Epithelial cell of esophagus (primary cell): ENCODE measurements at places on chromosomes 6 and 20.
A peak's percentile ranks its signal among the peaks of the same experiment; 100 is the strongest.

GRCh38 chr6:26158076-26158580 lies 70.9 kb downstream of the HFE start:
- DNase-seq: no peak

- no peak for DNase-seq
These were observed 6.3 kb upstream of the OR14J1 start for GRCh38 chr6:29295181-29295585.

DNA sequence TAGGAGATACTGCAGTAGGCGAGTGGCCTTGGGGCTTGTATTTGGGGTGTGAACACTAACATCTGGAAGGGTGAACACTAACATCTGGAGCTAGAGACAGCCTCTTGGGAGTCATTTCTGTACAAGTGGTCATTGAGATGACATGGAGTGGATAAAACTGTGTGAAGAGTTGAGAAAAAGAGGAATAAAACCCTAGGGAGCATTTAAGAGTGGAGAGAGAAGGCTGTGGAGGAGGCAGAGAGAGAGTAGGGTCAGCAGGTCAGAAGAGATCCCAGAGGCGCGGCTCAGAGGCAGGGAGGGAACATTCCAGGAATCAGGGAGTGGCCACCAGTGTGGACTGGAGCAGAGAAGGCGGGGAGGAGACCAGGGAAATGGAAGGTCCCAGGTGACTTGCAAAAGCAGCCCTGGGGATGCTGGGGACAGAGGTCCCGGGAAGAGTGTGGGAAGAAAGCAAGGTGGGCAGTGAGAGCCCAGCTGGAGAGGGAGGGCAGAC lies 202.0 kb upstream of the RNF24 start:
- peak; percentile 27 for DNase-seq

DNA sequence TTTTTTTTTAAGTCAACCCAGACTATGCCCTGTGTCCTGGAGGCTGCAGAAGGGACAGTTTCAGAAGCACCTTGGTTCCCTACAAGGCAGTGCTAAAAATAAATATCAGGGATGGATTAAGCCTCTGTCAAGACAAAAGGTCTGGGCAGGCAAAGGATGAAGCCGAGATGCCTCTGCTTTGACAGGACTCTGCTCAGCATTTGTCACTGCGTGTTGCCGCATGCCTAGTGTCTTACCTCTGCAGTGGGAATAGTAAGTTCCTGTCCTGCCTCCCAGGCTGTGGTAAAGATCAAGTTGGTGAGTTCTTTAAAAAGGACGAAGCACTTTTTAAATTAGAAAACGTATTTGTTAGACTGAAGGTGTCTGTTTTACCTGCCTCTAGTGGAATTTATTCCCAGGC lies 15.1 kb downstream of the AAR2 start:
- peak; percentile 85 for DNase-seq

GRCh38 chr20:7770578-7770977 lies 169.7 kb downstream of the HAO1 start:
- peak; percentile 42 for DNase-seq

DNA sequence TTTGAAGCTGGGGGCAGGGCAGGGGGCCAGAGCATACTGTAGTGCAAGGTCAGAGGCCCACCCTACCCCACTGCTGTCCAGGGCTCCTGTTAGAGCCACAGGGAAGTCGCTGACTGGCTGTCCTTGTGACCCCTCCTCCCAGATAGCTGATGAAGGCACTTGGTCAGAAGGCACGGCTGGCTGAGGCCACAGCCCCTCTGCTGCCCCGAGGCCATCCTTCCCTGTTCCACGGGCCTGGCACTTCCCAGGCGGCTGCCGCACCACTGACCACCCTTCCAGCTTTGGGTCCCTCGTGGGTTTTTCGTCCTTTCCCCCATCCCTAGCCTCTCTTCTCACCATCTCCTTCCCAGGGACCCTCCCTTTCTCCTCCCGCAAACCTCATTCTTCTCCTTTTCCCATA lies 9.2 kb upstream of the EMILIN3 start:
- no peak for DNase-seq

- DNase-seq: no peak
These were observed 6.1 kb downstream of the MMP24 start for GRCh38 chr20:35232575-35232974.

- no peak for DNase-seq
These were observed 556 bp upstream of the YWHAB start for GRCh38 chr20:44884907-44885391.

GRCh38 chr6:100057941-100058340 lies 63.9 kb upstream of the MCHR2 start:
- peak; percentile 11 for DNase-seq

DNA sequence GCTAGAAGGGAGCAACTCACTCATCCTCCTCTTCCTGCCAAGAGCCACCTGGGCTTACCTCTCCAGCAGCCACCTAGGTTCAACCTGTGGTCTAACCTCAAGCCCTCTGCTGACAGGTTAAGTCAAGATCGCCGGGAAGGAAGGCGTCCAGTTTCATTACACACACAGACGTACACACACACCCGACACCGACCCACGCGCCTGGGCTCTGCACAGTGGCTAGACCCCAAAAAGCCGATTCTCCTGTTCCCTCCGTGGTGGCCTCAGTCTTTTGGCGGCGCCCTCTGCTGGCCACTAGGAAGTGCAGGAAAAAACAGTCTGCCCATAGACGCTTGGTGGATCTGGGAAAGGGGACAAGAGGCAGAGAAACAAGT lies 52.8 kb downstream of the MRPL14 start:
- DNase-seq: peak; percentile 74

DNA sequence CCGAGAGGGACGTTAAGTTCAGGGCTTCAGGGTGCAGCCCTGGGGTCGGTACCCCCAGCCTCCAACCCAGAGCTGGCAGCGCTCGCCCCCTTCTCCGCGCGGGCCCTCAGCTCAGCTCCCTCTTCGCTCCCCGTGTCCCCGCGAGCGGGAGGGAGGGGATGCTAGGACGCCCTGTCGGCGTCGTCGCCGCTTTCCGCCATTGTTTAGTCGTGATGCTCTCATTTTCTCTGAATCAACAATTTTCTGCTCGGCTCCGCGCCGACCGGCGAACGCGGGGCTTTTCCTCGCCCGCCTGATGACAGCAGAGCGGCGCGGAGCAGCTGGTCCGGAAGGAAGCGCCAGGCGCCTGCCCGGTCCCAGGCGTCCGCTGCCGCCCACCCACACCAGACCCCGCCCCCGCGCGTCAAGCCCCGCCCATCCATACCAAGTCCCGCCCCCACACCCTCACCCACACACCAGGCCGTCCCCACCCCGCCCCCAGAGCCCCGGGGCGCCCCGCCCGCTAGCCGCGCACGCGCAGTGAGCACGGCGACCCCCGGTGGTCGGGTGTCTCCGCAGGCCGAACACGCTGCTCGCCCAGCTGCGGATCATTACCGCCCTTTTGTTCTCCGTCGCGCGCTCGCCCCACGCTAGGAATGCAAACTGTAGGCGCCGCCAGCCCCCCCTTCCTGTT lies 50.1 kb upstream of the SLC32A1 start:
- DNase-seq: peak; percentile 62

DNA sequence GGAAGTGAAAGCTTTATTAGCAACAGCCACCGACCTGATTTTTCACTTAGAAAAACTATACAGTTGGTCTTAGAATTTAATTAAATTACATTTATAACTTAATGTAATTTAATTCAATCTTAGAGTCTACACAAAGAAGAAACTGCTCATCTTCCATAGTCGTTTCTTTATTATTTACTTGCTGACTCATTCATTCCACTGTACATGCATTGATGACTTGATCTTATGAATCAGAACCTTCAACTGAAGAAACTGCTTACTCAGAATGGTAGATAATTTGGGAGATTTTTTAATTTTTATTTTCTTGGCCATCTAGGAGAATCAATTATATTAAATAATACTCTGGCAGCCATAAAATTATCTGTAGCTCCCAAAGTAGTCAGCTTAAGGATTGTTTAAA lies 1021.6 kb upstream of the FLRT3 start:
- peak; percentile 67 for DNase-seq

- DNase-seq: no peak
These were observed 54.4 kb downstream of the BMP7 start for GRCh38 chr20:57211908-57212533.

GRCh38 chr6:11803591-11803971 lies 25.0 kb upstream of the ADTRP start:
- no peak for DNase-seq

- no peak for DNase-seq
These were observed 35.9 kb downstream of the FOXC1 start for GRCh38 chr6:1645466-1646185.

- no peak for DNase-seq
These were observed 77.8 kb downstream of the ATG5 start for GRCh38 chr6:106247733-106248132.

- DNase-seq: no peak
These were observed 175.0 kb downstream of the GMPR start for GRCh38 chr6:16413399-16413798.

- no peak for DNase-seq
These were observed 20.9 kb downstream of the TTI1 start for GRCh38 chr20:38012332-38012731.

DNA sequence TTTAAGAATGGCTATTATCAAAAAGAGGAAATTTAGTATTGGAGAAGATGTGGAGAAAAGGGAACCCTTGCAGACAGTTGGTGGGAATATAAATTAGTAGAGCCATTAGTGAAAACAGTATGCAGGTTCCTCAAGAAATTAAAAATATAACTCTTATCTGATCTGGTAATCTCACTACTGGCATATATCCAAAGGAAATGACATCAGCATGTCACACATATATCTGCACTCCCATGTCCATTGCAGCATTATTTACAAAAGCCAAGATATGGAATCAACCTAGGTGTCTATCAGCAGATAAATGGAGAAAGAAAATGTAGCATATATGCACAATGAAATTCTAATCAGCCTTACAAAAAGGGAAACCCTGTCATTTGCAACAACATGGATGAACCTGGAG lies 2.6 kb downstream of the SIRPG start:
- DNase-seq: no peak

GRCh38 chr20:38147163-38147562 lies 17.9 kb downstream of the TGM2 start:
- no peak for DNase-seq

DNA sequence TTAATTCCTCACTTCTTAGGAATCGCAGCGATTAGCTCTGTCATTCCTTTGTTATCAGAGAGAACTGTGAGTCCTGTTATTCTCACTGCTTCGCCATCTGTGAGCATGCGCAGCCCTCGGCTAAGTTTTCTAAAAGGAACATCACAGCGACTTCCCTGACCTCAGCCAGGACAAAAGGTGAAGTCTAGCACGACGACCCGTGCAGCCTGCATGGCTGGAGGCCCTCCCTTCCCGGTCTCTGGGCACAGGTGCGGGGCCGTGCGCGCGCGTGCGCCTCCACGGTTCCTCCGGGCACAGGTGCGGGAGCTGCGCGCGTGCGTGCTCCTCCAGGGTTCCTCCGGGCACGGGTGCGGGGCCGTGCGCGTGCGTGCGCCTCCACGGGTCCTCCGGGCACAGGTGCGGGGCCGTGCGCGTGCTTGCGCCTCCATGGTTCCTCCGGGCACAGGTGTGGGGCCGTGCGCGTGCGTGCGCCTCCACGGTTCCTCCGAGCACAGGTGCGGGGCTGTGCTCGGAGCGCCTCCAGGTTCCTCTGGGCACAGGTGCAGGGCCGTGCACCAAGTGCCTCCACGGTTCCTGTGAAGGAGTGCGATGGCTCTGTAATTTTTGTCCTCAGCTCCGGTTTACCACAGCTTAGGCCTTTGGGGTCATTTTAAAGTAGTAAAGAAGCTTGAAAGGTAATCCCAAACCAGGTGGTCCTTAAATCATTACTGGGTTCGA lies 212.3 kb downstream of the ERMARD start:
- DNase-seq: no peak

DNA sequence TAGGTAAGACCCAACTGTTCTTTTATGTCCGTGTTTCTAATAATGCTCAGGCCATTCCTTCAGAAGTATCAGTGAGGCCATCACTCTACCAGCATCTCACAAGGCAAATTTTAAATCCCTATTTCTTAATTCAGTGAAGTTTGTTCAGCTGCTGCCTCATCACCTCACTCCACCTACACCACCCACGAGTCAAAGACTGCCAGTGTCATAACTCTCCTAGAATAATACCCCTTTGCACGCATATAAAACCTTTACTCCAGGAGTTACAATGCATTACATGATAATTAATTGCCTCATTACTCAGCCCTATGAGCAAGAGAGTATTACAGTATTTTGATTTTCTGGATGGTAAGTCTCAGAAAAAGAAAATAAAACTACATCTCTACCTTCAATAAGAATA lies 793.6 kb downstream of the TFAP2A start:
- DNase-seq: peak; percentile 65

GRCh38 chr20:3130051-3130600 lies 29.5 kb downstream of the FASTKD5 start:
- no peak for DNase-seq

GRCh38 chr6:166494757-166495486 lies 91.6 kb downstream of the RAMACL start:
- DNase-seq: no peak

DNA sequence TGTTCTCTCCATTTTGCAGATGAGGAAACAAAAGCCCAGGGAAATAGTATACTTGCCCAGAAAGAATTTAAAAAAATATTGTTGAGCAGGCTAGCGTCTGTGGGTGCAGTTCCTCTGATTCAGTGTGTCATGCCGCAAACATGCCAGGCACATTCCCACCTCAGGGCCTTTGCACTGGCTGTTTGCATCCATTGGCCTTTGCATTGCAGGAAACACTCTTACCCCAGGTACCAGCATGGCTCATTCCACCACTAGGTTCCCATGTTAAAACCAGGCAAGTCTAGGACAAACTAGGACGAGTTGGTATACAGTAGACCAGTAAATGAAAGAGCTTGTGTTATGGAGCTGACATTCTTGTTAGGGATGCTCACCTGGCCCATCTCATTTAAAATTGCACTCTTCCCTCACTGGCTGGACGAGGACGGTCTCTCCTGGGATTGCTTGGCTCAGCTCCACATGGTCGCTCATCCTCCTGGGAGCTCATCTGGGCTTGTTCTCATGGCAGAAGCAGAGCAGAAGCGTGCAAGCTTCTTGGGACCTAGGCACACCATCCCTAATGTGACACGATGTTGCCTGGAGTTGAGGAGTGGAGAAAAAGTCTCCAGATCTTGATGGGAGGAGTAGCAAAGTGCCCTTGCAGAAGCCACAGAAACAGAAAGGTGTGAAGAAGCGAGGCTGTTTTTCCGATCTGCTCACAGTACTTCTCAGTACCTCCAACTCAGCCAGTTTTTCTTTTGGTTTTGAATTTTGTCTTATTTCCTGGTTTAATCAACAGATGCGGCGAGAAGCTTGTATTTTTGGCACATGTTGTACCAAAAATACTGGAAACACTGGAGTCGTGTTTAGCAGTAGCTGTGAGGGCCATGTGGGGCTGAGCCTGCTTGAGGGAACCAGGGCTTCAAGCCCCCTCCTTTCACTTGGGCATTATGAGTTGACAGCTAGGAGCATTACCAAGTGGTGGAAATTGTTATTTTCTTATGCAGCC lies 13.9 kb downstream of the ZNF831 start:
- no peak for DNase-seq

DNA sequence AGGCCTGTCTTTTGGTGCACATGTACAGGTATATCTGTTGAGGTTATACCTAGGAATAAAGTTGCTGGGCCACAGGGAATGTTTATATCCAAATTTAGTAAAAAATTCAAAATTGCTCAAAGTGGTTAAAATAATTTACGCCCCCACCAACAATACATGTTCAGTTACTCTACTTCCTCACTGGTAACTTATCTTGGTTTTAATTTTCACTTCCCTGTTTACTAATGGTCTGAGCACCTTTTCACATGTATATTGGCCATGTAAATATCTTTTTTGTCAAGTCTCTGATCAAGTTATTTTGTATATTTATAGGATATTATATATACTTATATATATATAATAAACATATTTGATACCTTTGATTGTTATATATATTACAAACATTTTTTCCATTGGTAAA lies 9.7 kb downstream of the PDE7B start:
- DNase-seq: no peak

- peak; percentile 18 for DNase-seq
These were observed 19.1 kb upstream of the BNIP5 start for GRCh38 chr6:36355819-36356218.

- DNase-seq: no peak
These were observed 62.0 kb downstream of the EFCAB8 start for GRCh38 chr20:32920530-32921298.
